ENCODE measurements at places on chromosomes 7 and 10.

DNA sequence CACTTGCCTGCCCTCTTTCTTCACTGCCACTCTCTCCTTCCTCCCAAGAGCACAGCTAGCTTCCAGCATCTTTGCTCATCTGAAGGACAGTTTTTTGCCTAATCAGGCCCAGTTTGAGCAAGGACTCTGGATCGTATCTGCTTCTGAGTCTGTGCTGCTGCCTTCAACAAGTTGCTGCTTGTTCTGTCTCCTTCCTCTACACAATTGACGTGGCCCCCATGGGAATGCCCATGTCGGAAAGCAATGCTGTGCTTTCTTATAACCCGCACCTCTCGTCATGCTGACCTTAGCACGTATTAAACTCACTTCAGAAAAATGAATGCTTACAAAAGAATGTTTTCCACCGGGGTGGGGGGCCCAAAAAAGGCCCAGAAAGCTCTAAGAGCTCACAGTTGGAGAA, 324.7 kb upstream of the C7orf33 start:
- no peak for DNase-seq

GRCh38 chr10:110138197-110138812, 69.1 kb upstream of the MXI1 start:
- DNase-seq = peak; percentile 37

DNA sequence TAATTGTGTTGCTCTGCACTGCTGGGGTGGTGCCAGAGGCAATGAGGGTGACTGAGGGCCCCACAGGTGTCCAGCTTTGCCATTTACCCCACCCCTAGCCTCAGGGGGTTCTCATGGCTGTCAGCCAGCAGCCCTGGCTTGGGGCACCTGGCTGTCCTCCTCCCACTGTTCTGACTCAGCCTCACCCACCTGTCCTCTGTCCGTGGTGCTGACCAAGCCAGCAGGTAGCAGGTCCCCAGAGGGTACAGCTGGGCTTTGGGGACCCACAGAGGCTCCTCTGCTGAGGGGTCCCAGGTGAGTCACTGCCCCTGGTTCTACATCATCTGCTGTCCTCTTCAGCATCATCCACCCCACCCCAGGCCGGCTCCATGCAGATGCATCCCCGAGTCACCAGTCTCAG, 32.2 kb upstream of the ZNF716 start:
- DNase-seq = no peak

DNA sequence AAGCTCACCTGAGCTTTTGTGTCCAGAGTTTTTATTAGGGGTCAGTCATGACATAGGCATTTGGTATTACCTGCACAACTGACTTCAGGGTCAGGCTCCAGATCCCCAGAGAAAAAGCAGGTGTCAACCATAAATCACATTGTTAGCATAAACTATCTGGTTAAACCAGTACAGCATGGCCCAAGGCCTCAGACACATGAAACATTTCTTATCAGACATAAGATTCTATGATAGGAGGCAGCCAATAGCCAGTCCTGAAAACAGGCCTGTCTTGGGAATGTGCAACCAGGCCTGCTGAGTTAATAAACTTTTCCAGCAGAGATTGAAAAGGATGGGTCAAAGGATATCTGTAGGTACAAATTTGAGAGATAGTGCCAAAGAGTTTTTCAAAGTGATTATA, 116.1 kb downstream of the TPST1 start:
- no peak for DNase-seq

DNA sequence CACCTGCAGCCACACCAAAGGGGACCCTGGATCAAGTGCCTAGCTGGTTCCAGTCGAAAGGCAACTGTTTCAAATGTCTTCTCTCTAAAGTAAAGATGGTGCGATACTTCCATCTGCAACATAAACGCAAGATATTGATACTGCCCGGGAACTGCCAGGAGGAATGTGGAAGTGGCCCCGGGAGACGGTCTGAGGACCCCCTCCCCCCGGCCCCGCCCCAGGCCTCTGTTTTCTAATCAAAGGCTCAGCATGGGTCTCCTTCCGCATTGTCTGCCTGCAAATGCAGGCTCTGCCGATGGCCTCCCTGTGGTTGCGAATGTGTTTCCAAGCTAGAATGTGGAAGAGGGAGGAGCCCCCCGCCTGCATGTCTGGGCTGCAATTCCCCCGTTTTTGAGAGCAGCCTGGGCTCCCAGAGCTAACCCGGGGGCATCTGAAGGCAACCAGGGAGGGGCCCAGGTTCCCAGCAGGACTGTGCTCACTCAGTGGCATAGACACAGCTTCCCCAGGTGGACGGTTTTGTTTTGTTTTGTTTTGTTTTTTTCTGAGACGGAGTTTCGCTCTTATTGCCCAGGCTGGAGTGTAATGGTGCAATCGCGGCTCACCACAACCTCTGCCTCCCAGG, 223.9 kb upstream of the PPP2R2D start:
- DNase-seq = no peak

GRCh38 chr10:279232-279631, 144.0 kb downstream of the ZMYND11 start:
- no peak for DNase-seq

GRCh38 chr7:111018447-111018846, 72.5 kb upstream of the LRRN3 start:
- DNase-seq = no peak

DNA sequence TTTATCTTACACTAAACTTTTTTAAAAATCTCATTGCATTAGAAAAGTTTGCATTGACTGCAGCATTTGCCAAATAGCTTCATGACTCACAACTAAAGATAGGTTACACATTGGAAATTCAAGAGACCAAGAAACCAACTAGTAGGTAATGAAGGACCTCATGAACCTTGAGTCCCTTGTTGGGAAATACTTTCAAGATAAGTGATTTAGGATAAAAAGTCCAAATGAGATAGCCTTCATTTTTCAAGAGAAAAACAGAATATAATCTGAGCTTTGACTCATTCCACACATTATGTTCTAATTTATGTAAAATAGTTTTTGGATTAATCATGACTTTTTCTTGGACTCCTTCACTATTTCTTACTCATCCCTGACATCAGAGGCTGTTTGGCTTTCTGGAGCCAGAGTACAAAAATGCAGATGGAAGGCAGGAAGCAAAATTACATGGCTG, 13.1 kb upstream of the LIPF start:
- no peak for DNase-seq

DNA sequence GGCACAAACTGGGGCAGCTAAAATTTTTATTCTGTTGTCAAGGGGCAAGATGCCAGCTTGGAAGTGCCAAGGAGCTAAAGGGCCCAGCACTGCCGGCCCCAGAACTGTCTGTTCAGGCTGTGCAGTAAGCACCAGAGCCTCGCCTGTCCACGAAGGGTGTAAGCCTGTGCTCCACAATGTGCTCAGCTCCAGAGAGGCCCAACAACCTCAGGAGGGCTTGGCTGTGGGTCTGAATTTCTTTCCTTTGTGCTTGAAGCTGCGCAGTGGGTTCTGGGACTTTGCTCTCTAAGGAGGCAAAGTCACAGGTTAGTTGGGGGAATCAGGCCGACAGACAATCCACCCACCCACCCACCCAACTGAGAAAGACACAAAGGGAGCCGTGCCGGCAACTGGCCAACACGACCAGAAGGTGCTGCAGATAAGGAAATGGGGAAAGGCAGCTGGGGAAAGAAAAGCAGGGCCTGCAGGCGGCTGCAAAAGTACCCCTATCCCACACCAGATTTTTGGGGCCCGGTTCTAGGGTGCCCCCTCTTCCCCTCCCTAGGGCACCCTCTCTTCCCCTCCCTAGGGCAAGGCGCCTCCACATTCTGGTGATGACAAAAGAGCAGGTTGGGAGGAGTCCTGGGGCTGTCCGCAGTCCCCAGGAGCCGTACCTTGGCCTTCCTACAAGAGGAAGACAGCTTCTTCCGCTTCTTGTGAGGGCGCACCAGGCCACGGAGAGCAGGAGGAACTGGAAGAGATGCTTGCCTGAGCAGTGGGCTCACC, 7.7 kb downstream of the DDX56 start:
- DNase-seq = no peak

GRCh38 chr7:111953611-111954010, 252.6 kb downstream of the DOCK4 start:
- DNase-seq = no peak

GRCh38 chr10:100811261-100811660, 65.9 kb downstream of the PAX2 start:
- no peak for DNase-seq

- no peak for DNase-seq
Measured at GRCh38 chr7:151232917-151233701, 826 bp downstream of the CHPF2 start.

DNA sequence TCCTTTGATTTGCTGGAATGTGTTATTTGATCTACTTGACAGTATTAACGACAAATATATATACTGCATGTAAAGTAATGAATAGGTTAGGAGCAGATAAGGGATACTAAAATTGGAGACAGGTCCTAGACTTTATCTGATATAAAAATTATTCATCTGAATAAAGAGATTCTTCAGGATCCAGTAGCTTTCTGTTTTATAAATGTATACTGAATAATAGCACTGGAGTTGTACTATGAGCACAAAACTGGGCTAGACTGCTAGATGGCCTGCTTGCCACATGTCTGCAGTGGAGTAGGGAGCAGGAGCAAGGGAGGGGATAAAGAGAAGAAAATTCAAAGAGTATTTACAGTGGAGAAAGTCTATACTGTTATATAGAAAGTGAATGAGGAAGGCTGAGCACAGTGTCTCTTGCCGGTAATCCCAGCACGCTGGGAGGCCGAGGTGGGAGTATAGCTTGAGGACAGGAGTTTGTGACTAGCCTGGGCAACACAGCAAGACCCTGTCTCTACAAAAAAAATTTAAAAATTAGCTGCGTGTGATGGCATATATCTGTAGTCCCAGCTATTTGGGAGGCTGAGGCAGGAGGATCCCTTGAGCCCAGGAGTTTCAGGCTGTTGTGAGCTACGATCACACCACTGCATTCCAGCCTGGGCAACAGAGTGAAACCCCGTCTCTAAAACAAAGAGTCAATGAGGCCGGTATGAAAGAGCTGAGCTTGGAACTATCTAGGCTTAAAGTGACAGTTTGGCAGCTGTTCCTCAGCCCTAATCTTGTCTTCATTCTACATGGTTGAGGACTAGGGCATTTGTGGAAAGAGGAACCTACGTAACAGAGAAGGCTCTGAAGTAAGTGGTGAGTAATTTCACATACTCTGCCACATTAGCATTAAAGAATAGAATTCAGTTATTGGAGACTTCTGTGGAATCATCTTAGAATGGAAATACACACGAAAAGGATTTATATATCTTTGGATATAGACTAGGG, 41.8 kb downstream of the CD36 start:
- DNase-seq = no peak

- DNase-seq = no peak
Measured at GRCh38 chr10:78299851-78300468, 266.3 kb downstream of the RPS24 start.

DNA sequence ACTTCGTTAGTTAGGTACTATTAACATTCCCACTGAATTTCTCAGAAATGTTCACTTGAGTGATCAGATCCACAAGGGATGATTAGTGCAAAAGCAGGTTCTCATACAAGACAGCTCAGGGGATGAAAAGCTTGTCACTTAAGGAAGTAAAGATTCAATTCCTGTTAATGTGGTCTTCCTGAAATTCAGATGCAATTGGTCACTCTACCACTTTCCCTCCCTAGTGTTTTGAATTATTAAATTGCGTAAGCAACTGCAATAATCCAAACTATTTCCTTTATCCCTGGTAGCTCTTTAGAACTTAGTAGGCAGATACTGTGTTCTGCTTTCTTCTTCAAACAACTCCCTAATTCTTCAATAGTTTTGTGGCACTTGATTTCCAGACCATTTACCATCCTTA, 121.4 kb downstream of the MAGI2 start:
- no peak for DNase-seq

GRCh38 chr10:21161647-21162046, 264.5 kb upstream of the NEBL start:
- no peak for DNase-seq

DNA sequence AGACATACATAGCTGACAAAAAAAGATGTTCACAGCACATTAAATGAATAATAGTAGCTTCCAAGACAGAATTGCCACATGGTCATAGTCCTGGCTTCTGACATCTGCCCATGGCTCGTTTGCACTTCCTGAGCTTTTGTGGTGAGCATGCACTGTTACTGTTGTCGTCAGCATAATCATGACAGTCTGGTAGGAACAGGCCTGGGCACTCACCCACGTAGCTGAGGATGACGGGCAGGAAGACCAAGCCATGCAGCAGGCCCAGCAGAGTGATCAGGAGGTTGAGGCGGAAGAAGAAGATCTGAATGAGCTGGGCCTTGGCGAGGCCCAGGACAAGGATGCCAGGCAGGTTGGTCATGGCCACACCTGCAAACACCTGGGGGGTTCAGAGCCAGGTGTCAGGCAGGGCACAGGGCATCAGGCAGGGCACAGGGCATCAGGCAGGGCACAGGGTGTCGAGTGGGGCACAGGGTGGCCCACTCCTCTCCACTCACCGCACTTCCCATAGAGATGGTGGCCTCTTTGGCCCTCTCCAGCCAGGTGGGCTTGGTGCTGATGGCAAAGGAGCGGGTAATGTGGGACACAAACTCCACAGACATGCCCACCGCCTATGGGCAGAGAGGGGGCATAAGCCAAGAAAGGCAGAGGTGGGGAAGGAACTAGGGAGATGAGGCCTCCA, 25.3 kb upstream of the NUDCD3 start:
- no peak for DNase-seq

DNA sequence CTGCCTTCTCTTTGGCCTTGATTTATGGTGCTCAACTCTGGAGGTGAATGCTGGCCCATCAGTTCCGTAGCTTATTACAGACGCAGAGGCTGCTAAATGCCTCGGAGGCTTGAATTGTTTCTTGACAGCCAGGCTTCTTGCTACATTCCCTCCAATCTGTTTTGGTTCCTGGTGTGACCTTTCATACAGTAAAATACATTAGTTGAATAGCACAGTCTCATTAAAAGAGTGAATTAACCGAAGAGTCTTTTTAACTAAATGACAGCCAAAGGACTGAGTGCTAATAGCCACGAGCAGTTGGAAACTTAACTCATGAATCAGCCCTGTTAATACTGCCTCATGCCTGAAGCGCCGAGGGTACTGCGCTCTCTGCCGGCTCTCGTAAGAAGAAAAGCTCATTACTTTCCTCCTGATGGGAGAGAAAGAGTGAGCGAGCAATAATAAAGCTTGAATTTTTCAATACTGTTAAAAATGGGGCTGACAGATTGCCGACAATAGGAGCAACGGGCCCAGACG, 236.4 kb upstream of the GPR26 start:
- no peak for DNase-seq

- DNase-seq = no peak
Measured at GRCh38 chr7:32609463-32609862, 114.2 kb downstream of the AVL9 start.

- DNase-seq = no peak
Measured at GRCh38 chr7:47814905-47815613, 133.2 kb downstream of the PKD1L1 start.

- no peak for DNase-seq
Measured at GRCh38 chr10:85647741-85648140, 718.9 kb downstream of the GRID1 start.

- DNase-seq = no peak
Measured at GRCh38 chr10:118810796-118811505, 56.2 kb upstream of the CACUL1 start.

DNA sequence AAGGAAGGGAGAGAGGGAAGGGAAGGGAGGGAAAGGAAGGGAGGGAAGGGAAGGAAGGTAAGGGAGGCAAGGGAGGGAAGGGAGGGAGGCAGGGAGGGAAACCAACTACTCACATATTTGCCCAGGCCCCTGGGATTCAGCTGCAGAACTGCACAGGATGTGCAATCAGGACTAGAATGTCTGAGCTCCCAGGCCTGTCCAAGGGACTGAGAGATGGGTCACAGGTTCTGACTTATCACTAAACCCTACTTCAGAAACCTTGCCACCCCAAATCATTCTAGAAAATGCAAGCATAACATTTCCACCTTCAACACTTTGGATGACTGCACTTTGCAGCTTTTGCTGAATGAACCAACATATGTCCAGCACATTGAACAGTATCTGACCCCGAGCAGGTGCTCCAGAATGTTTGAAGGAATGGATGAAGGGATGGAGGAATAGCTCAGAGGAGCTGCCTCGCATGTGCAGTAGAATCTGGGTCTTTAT, 245.3 kb downstream of the KCNMA1 start:
- no peak for DNase-seq

Measured in SK-N-MC (cell line).